ENCODE measurements at places on chromosomes 11 and 22.

DNA sequence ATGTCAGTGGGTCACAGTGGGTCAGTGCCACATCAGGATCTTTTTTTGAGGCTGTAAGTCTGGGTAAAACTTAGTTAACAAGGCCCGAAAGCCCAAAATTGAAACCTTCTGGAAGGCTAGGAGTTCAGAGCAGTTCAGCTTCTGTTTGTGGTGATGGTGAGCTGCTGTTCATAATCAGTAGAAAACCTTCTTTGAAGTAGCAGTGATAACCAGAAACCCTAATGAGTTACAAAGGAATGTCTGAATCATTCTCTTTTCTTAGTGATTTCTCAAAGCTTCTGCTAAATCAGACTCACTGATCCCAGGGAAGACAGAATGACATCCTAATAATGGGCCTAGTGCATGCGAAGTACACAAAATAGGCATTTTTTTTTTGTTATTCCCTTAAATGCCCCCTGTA, 124.7 kb downstream of the PARVA start:
- DNase-seq: no peak

DNA sequence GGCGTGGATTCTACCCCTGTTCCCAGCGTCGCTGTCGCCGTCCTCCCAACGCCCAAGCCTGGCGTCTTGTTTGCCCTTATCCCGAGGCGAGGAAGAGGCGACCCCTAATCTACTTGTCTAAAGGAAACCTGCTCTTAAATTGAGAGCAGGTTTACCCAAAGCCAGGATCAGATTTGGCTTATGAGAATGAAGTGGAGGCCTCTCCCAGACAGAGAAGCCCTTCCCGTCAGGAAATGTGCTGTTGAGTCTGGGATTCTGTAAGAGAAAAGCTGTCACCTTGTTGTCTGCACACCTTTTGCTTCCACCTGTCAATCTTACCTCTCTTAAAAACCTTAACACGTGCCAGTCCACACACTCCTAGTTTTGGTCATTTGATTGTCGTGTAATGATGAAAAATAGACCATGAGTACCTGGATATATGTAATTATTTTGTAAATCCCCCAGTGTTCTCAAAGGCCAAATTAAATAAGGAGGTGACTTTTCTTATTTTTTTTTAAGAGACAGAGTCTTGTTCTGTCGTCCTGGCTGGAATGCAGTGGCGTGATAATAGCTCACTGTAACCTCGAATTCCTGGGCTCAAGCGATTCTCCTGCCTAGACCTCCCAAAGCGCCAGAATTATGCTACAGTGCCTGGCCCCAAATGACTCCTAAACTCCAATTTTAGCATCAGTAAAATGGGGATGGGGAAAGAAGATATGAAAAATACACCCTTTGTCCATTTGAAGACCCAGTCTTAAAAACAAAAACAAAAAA, 627 bp downstream of the GTF2H1 start:
- peak; percentile 12 for DNase-seq

DNA sequence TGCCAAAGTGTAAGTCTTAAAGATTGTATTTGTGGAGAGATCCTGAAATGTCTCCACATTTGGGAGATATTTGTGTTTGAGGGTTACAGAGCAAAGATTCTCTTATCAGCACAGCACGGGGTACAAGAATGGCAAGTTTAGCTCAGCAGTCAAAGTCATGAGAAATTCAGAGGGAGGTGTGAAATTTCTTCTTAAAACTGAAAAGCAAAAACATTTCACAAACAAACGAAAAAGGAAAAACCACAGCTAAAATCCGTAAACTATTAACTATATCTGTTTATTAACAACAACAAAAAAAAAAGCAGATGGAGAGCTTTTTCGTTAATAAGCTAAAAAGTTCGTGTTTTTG, 40.9 kb upstream of the ETS1 start:
- no peak for DNase-seq

GRCh38 chr11:80632691-80633090, 1191.9 kb upstream of the TENM4 start:
- no peak for DNase-seq

GRCh38 chr11:111935317-111936039, 1.7 kb upstream of the DIXDC1 start:
- no peak for DNase-seq

Data from A549 (cell line).